ENCODE measurements at places on chromosomes 12 and 14.

GRCh38 chr12:113293100-113293499 is 41.8 kb downstream of the SLC8B1 start:
- no peak for DNase-seq

DNA sequence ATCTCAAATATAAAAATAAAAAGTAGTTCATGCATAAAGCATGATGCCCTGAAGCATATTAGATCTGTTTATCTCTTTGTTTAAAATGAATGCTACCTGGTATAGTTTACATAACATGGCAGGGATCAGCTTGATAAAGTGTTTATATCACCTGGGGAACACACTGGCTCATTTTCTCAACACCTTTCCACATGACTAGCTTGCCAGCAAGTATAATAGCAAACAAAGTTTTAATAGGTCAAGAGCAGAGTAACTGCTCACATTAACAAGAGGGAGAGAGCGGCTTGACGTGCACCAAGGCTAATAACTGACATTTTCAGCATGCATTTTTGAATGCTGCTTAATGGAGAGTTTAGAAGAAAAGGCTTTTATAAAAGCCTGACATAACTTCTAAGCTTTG is 246.4 kb downstream of the EGLN3 start:
- no peak for DNase-seq

DNA sequence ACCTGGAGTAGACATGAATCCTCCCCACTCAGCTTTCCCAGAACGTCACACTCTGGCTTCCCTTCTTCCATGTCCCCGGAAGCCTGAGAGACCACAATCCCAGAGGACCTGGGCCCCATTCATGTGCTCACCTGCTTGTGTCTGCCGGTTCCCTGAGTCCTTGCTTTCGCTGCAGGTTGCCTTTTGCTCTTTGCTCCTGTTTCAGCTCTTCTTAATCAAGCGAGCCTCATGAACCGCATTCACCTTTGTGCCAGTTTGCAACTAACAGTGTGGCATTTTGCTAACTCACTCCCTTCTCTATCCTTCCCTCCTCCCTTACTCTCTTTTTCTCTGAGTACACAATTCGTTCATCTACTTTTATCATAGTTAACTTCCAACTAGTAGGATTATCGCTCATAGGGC is 23.1 kb downstream of the ENTPD5 start:
- DNase-seq = no peak

- no peak for DNase-seq
Observed at GRCh38 chr12:40988355-40988754, 199.8 kb upstream of the PDZRN4 start.

DNA sequence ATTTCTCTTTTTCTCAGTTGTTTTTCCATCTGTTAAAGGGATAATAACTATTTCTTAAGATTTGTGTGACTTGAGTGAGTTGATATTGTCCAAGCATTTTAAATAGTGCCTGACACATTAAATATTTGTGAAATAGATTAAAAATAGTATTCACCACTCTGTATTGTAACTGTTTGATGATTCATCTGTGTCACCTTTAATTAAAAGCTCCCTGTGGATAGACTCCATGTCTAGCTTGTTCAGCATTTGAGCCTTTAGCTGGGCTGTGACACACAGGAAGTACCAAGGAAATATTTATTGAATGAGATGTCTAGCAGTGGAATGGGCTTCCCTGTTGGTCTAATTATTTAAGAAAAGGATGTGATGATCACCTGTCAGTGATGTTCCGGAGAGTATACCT is 1.8 kb upstream of the GLIPR1L2 start:
- no peak for DNase-seq

- DNase-seq = peak; percentile 55
Observed at GRCh38 chr12:89187507-89187906, 164.8 kb downstream of the DUSP6 start.

All from inflammatory macrophage treated with lipopolysaccharide for 4 hours (primary cell).